Upper lobe of left lung (tissue), 6 donors: ENCODE measurements at places on chromosomes 7 and 10.

DNA sequence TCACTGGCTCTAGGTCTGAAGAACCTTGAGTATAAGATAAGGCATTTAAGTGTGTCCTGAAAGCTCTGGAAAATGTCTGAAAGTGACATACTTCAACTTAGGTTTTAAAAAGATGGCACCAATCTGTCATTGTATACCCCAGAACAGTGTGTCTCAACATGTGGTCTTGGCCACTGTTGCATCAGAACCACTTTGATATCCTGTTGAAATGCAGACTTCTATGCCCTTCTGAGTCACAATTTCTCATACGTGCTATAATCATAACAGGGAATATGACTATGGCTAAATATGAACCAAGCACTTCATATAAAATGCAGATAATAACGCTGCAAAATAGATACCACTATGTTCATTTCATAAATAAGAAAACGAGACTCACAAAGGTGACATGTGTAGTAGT, 38.0 kb upstream of the GPAM start:
- H3K36me3 ChIP-seq = no peaks in the 10 kb centered on the region
- H3K4me3 ChIP-seq = no peak overlapping the region
- no peaks in the 10 kb centered on the region for H3K27me3 ChIP-seq
- no peak for DNase-seq
- no peaks in the 10 kb centered on the region for H3K4me1 ChIP-seq

- H3K4me1 ChIP-seq = no peaks in the 10 kb centered on the region
- H3K4me3 ChIP-seq = no peak overlapping the region
- H3K27me3 ChIP-seq = no peaks in the 10 kb centered on the region
- H3K36me3 ChIP-seq = no peaks in the 10 kb centered on the region
- DNase-seq = no peak
- no peak overlapping the region for H3K27ac ChIP-seq
These were observed 42.9 kb downstream of the CHN2 start for GRCh38 chr7:29237489-29237888.

DNA sequence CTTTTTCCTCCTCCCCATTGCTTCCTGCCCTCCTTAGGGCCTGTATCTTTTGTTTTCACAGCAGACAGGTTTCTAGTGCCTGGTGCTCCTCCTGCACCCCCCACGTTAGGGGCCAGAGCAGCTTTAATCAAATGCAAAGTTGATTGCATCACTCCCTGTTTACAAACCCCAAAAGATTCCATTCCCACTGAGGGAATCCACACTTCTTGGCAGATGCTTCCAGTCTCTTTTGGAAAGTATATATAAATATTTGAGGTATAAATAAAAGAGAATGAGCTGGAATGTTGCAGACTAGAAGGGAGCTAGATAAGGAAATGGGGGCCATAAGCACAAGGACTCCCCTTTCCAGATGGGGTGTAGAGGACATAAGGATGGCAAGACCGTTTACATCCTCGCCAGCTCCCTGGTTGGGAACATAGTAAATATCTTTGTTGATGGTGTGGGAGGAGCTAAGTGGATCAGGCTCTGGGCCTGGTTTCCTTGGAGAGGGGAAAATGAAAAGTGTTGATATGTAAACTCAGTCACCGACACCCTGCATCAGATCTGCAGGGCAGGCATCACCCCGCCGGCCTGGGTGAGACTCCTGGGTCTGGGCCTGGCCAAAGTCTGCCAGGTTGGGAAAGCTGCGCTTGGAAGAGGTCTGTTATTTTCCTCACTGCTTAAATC, 6.2 kb downstream of the RARRES2 start:
- H3K27me3 ChIP-seq = no peaks in the 10 kb centered on the region
- H3K4me1 ChIP-seq = peaks cover 12% of the 10 kb centered on the region
- no peak overlapping the region for H3K4me3 ChIP-seq
- H3K27ac ChIP-seq = peak overlapping the region; percentile 23

- no peaks in the 10 kb centered on the region for H3K36me3 ChIP-seq
- no peaks in the 10 kb centered on the region for H3K27me3 ChIP-seq
- DNase-seq = no peak
These were observed 32.4 kb downstream of the CCM2 start for GRCh38 chr7:45032421-45032820.

GRCh38 chr10:72089618-72090017, 1.3 kb upstream of the SPOCK2 start:
- DNase-seq = no peak
- peaks cover 17% of the 10 kb centered on the region for H3K27me3 ChIP-seq
- H3K4me1 ChIP-seq = peaks cover 48% of the 10 kb centered on the region
- peak overlapping the region; percentile 89 for H3K27ac ChIP-seq

GRCh38 chr7:116924741-116925140, 28.6 kb upstream of the ST7 start:
- no peaks in the 10 kb centered on the region for H3K27me3 ChIP-seq
- no peak overlapping the region for H3K4me3 ChIP-seq
- no peaks in the 10 kb centered on the region for H3K4me1 ChIP-seq

GRCh38 chr7:128352636-128353035, 8.9 kb downstream of the PRRT4 start:
- H3K27ac ChIP-seq = no peak overlapping the region
- peaks cover 10% of the 10 kb centered on the region for H3K4me1 ChIP-seq
- H3K4me3 ChIP-seq = no peak overlapping the region
- no peaks in the 10 kb centered on the region for H3K27me3 ChIP-seq
- H3K36me3 ChIP-seq = no peaks in the 10 kb centered on the region

DNA sequence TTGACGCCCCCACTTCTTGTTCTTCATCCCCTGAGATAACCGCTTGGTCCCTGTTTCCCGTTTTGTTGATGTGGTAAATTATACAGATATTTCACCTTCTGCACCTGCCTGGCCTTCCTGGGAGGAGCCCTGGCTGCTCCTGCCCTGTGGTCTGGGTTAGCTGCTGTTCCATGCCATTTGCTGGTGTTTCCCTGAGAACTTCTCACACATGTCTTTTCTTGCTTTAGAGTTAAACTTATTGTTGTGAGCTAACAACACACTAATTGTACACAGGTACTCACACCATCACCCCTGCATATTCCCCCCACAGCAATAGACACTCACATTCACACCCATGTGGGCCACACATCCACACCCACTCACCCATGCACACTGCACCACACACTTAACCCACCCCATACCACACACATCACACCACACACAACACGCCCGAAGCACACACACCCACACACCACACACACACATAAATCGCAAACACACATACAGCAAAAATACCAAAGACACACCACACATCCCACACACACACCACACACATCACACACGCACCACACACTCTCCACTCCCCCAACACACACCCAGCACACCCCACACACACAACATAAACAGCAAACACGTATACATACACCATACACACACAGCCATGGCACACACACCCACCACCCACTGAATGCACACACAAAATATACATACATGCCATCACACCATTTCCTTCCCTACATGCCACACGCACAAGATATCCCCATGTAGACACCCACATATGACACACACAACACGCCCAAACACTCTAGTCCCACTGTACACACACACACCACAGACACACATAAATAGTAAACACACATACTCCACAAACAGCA, 19.4 kb upstream of the ANTXRL start:
- no peak overlapping the region for H3K4me3 ChIP-seq
- DNase-seq = no peak
- H3K27ac ChIP-seq = no peak overlapping the region
- no peaks in the 10 kb centered on the region for H3K36me3 ChIP-seq
- H3K4me1 ChIP-seq = no peaks in the 10 kb centered on the region

- no peaks in the 10 kb centered on the region for H3K27me3 ChIP-seq
- peaks cover 5% of the 10 kb centered on the region for H3K4me1 ChIP-seq
- no peak overlapping the region for H3K27ac ChIP-seq
- DNase-seq = no peak
These were observed 38.9 kb downstream of the AGK start for GRCh38 chr7:141590071-141590470.

- H3K27ac ChIP-seq = no peak overlapping the region
- no peaks in the 10 kb centered on the region for H3K36me3 ChIP-seq
- DNase-seq = no peak
- H3K4me1 ChIP-seq = peaks cover 29% of the 10 kb centered on the region
- no peak overlapping the region for H3K4me3 ChIP-seq
- H3K27me3 ChIP-seq = no peaks in the 10 kb centered on the region
These were observed 37.9 kb downstream of the SYPL1 start for GRCh38 chr7:106074257-106074656.
